ENCODE measurements at places on chromosomes 16 and 17.

- DNase-seq, result no peak
Measured at GRCh38 chr17:4054446-4054845, 88.4 kb downstream of the ZZEF1 start.

- DNase-seq, result no peak
Measured at GRCh38 chr16:57642160-57643135, 14.0 kb downstream of the ADGRG1 start.

- DNase-seq, result no peak
Measured at GRCh38 chr17:33522623-33523022, 229.5 kb upstream of the ASIC2 start.

GRCh38 chr16:733382-734207 lies 6.7 kb downstream of the HAGHL start:
- DNase-seq, result no peak

Measured in AG08396 (cell line).